ENCODE measurements at places on chromosomes 7 and 10.

DNA sequence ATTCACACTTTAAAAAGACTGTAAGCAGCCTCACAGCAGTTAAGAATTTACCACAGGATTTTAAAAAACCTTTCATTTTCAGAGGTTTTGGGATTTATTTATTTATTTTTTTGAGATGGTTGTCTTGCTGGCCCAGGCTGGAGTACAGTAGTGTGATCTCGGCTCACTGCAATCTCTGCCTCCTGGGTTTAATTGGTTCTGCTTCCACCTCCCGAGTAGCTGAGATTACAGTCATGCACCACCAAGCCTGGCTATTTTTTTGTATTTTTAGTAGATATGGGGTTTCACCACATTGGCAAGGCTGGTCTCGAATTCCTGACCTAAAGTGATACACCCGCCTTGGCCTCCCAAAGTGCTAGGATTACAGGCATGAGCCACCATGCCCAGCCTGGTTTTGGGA lies 19.1 kb downstream of the MINDY4 start:
- DNase-seq: no peak

DNA sequence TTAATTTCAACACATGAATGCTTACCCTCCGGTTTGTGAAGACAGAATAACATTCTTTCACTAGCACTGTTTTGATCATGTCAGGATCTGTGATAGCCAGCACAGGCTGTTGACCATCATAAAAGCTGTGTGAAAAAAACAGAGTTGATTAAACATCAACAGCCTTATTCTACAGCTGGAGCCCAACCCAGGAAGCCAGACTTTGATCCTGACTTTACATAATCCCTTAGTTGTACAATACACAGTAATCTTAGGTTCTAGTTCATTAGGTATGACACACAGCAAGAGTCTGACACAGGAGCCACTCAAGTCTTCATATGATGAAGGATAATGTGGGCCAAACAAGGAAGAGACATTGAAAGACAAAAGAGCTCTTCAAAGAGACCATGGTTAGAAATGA lies 11.4 kb downstream of the CYP3A4 start:
- DNase-seq: no peak

GRCh38 chr7:90530263-90530662 lies 60.8 kb downstream of the PTTG1IP2 start:
- no peak for DNase-seq

- DNase-seq: no peak
Observed at GRCh38 chr7:112896026-112896601, 105.9 kb upstream of the TMEM168 start.

DNA sequence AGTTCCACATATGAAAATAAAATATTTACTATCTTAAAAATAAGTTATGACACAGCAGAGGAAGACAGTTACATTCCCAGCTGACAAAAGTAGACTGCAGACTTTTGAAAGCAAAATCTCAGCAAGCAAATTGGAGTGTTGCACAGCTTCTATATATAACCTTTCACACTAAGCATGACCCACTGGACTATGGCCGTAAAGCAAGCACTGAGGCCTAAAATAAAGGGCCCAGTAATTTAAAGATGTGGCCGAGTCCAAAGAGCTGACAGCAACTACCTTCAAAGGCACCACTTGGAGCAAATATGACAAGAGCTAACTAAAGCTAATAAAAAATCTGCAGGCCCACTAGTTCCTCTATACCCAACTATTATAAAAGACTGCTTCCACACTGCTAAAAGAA lies 6.5 kb downstream of the GDI2 start:
- DNase-seq: no peak

DNA sequence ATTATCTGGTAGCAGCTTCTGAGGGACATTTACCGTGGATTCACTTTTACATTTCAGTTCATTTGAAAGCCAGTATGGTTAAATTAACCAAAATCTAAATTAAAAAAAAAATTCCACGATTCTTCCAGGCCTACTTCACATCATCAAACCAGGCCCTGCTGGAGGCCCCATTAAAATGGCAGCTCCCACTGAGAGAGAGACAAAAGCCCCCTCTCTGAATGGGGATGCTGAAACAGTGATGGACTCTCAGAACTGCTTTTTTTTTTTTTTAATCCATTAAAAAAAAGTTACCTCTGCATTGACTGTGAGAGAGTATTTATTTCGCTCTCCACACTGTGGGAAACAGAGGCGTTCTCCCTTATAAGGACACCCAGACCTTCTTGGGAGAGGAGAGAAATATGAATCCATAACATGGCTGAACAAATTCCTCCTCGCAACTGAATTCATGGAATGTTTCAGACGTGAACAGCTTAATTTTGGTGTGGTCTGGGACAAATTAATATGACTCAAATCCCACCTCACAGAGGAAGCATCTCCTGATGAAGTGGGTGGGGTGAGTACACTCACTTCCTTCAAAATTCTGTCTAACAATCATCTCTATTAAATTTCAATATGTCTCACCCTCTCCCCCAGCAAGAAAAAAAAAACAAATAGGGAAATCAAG lies 73.5 kb downstream of the SAMD9 start:
- no peak for DNase-seq

- DNase-seq: no peak
Observed at GRCh38 chr7:27106181-27106900, 3.9 kb upstream of the HOXA2 start.

DNA sequence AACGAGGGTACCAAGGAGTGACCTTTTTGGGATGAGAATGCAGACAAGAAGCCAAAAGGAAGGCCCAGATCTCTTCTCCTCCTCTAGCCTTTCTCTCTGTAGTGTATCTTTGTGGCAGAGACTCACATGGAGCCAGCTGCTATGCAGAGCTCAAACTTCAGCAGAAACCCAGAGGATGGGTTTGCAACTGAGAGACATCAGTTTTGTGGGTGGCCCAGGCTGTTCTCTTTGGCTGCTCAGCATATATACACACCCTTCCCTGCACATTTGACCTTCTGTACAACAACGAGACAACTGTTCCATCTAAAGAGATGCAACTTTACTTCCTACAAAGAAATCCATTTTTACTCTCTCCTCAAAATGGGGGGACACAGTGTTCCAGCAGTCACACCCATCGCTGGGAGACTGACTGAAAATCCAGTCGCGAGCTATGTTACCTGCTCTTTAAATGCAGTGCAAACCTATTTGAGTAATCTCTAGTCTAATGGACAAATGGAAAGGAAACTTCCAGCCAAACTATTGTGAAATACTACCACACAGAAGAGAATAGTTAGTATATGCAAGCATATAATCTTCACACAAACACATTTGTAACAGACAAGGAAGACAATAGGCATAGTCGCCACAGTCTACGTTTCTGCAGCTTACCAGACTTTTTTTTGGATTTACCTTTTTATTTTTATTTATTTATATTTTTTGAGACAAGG lies 51.2 kb downstream of the GTF2I start:
- DNase-seq: no peak

- DNase-seq: no peak
Observed at GRCh38 chr7:49775949-49776443, 2.6 kb downstream of the VWC2 start.

DNA sequence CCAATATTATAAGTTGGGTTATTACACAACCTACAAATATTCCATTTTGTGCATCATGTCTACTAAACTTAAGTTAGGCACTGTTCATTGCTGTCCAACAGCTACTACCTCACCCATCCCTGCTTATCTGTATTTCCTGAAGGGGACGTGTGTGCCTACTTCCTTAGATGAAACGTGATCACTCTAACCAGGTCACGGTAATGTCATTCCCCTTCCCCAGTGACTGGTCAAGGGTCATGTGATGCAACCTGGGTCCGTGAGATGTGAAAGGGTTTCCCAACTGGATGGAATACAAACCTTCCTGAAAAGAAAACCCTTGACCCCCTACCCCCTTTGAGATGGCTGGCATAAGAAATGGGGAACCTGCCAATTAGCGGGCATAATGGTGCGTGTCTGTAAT lies 1.6 kb upstream of the NSMCE4A start:
- DNase-seq: no peak

- DNase-seq: no peak
Observed at GRCh38 chr7:127194571-127194970, 58.2 kb downstream of the GRM8 start.

GRCh38 chr7:14206121-14206520 lies 216.7 kb upstream of the ETV1 start:
- DNase-seq: no peak

GRCh38 chr7:158763454-158764033 lies 58.9 kb upstream of the NCAPG2 start:
- DNase-seq: no peak
